Cardiac septum (tissue), 1 donor: ENCODE measurements at places on chromosomes 13 and 19.
A peak's percentile ranks its signal among the peaks of the same experiment; 100 is the strongest.

GRCh38 chr13:101757446-101758039, 305.1 kb downstream of the ITGBL1 start:
- no peak for DNase-seq

DNA sequence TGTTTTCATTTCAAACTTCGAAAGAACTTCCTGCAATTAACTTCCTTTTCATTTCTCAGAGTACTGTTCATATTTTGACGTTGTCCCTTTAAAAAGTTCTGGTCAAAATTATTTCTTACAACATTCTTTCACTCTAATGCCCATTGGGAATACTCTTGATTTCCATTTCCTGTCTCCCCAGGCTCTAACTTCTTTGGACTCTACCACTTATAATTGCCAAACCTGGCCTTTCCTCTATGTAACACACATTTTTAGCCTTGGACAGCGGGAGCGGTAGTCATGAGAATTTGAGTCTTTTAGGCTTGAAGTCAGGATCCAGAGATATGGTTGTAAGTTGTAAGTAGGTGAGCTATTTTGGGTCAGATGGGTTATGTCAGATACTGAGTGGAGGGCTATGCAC, 163.5 kb upstream of the SPRY2 start:
- no peak for DNase-seq

DNA sequence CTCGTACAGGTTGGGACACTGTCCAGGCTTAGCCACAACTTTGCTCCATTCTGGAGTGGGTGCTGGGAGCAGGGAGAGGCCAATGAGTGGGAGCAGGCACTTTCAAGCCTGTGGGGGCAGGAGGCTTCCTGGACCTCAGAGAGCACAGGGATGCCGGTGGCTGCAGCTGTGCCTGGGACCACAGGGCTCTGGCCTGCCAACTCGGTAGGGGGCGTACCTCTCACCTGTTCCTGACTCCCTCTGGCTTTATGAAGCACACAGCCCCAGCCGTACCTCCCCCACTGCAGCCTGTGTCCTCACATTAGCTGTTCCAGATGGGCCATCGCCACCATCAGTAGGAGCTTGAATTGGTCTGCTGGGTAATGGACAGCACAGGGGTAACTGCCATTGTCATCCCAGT, 278.7 kb upstream of the KLHL1 start:
- no peak for DNase-seq

- DNase-seq = no peak
These were observed 587 bp downstream of the B9D2 start for GRCh38 chr19:41363371-41363752.

DNA sequence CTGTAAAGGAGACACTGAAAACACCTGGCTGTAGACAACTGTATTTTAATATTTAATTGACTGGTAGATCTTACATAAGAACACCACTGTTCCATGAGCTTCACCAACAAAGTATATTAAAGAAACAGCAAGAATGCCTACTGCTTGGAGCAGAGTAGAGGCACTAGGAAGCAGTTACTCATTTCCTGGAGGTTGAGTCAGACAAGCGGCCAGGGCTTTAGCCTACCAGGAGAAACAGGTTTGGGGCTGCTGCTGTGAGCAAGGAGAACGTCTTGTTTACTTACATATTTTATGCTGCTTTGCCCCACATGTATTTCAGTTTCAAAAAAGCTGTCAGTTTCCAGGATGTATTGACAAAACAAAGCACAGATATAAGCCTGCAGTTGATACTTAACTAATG, 33.4 kb downstream of the ALG5 start:
- no peak for DNase-seq

GRCh38 chr19:42155796-42156195, 23.6 kb upstream of the POU2F2 start:
- no peak for DNase-seq

GRCh38 chr13:43880214-43880855, 631 bp downstream of the LACC1 start:
- no peak for DNase-seq

- DNase-seq = no peak
These were observed 715.9 kb upstream of the ATXN8OS start for GRCh38 chr13:69391756-69392155.

DNA sequence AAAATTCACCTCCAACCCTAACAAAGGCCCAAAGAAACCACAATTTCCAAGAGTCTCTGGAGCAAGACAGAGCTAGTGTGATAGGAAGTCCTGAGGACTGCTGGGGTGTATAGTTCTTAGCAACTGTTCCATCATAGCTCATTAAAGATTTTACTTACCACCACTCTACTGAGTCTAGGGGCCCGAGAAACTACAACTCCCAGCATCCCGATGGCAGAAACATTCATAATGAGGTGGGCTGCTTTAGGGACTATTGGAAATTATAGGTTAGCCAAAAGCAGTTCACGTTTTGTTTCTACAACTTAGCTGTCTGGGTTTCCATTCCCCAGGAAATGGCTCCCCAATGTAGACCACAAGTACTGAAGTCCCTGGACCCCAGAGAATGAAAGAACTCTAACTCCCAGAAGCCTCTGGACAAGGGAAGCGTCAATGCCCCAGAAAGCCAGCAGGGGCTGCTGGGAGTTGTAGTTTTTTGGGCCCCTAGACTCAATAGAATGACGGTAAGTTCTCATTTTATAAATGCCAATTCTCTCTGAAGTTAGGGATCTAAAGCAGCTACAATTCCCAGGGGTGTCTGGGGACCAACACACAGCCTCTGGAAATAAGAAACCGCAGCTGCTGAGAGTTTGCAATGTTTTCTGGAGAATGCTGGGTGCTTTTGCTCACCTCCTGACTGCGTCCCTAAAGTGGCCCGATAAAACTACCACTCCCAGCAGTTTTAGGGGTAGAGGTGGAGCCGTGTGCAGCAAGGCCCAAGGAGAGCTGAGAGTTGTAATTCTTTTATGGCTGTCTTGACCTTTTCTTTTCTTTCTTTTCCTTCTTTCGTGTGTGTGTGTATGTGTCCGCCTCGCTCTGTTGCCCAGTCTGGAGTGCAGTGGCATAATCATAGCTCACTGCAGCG, 11.1 kb downstream of the FTL start:
- no peak for DNase-seq

- DNase-seq = no peak
These were observed 876.5 kb downstream of the PCDH9 start for GRCh38 chr13:66353664-66354063.

- DNase-seq = peak; percentile 15
These were observed 651 bp downstream of the SERPINE3 start for GRCh38 chr13:51339952-51340732.

GRCh38 chr13:76833441-76833954, 52.7 kb downstream of the KCTD12 start:
- no peak for DNase-seq

DNA sequence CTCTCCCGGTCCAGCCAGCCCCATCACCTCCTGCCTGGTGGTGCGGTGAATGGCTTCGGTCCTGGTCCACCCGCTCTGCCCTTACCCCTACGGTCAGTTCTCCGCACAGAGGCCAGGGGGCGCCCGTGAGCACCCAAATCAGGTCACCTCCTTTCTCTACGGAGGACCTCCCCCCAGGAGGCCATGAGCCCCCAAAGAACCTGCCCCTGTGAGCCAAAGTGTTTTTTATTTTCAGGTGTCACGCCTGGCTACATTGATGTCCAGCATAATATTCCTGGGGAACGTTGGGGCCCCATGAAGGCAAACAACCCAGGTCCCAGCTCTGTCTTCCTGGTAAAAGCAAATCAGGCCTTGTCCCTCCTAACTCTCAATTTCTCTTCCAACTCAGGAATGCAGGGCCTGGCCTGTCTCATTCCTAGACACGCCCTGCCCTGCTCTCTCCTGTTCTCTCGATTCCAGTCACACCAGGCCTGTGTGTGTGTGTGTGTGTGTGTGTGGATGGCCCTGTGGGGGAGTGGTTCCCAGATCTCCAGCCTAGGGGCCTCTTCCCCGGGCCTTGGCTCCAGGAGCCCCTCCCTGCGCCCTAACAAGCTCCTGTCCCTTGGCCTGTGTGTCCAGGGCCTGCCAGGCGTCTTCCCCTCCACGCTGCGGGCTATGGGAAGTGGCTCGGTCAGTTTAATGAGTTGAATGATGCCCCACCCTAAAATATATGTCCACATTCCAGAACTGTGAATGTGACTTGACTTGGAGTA, 9.7 kb upstream of the GIPC1 start:
- no peak for DNase-seq

DNA sequence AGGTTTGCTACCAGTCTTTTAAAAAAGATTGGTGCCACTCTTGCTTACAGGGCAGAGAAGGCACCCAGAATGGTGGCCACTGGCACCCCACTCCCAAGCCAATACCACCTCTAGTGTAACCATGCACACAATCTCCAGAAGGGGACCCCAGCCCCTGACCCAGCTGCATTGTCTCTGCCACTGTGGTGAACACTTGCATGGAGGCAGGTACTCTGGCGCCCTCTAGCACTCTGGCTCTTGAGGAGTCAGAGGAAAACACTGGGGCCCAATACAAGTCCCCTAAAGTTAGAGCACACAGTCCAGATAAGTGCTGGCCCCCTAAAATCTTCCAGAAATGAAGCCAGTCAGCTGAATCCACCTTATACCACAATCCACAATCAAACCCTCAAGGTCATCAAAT, 6.0 kb downstream of the ERVV-1 start:
- DNase-seq = no peak

GRCh38 chr13:24664726-24665409, 15.3 kb upstream of the ATP12A start:
- no peak for DNase-seq

DNA sequence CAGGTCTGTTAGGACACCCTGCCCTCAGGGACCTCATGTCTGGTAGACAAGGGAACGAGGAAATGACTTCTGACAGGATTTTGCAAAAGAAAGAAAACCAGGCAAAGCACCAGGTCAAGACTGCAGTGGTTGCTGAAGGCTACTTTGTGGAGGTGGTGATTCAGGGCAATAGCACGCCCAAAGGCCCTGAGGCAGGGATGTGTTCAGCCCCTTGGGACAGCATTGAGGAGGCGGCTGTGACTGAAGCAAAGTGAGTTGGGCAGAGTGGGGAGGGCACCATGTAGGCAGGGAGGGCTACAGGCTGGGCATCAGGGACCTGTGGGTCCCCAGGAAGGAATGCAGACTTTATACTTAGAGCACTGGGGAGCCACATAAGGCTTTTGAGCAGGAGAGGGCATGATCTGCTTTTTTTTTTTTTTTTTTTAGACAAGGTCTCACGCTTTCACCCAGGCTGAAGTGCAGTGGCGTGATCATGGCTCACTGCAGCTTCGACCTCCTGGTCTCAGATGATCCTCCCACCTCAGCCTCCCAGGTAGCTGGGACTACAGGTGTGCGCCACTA, 10.8 kb upstream of the HOMER3 start:
- DNase-seq = no peak

GRCh38 chr19:33771384-33772101, 25.1 kb upstream of the KCTD15 start:
- DNase-seq = no peak

DNA sequence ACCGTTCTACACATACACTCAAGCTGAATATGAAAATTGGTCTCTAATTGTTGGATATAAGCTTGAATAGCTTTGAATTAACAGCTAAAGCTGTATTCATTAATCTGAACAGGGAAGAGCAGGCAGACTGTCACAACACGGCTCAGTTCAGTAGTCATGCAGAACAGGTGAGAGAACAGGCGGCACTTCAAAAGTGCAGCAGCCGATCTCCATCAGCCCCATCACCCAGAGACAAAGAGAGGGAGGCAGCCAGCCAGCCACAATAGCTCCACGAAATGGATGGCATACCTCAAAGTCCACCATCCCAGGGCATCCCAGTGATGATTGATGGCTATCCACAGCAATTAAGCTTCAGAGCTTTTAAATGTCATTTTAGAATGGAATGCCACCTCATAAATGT, 419.2 kb downstream of the OLFM4 start:
- DNase-seq = no peak

DNA sequence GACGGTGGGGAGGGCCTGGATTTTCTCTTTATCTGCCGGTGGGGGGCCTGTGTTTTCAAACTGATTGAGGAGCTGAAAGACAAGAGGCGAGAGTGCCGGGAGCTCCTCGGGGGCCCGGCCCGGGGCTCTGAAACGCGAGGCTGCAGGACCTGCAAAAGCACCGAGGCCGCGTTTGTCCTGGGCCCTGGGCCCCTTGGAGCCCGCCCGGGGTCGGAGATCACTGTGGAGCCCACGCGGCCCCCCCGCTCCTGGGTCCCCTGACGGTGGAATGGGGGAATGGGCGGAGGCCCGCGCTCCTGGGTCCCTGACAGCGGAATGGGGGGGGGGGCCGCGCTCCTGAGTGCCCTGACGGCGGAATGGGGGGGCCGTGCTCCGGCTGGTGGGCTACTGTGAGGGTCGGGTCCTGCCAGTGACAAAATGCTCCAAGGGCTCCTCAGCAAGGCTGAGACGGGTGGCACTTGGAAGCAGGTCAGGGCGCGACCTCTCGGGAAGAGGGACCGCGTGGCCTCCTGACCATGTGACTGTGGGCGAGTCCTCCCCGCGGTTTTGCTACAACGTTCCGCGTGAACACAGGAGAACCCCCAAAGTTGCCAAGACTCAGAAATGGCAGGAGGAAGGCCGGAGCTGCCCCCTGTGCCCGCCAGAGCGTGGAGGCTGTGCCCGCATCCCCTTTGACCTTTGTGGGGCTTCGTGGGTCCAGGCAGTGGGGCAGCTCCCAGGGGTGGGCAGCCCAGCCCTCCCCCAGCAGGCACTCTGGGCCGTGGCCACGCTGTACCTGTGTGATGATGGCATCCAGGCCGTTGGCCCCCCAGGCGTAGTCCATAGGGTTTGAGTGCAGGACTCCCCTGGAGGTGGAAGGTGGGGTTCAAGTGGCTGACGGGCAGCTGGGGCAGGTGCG, 9.5 kb downstream of the FGF22 start:
- no peak for DNase-seq

- DNase-seq = no peak
These were observed 39.4 kb downstream of the IER2 start for GRCh38 chr19:13189600-13189999.

- DNase-seq = no peak
These were observed 5.1 kb downstream of the CIC start for GRCh38 chr19:42274065-42274682.

DNA sequence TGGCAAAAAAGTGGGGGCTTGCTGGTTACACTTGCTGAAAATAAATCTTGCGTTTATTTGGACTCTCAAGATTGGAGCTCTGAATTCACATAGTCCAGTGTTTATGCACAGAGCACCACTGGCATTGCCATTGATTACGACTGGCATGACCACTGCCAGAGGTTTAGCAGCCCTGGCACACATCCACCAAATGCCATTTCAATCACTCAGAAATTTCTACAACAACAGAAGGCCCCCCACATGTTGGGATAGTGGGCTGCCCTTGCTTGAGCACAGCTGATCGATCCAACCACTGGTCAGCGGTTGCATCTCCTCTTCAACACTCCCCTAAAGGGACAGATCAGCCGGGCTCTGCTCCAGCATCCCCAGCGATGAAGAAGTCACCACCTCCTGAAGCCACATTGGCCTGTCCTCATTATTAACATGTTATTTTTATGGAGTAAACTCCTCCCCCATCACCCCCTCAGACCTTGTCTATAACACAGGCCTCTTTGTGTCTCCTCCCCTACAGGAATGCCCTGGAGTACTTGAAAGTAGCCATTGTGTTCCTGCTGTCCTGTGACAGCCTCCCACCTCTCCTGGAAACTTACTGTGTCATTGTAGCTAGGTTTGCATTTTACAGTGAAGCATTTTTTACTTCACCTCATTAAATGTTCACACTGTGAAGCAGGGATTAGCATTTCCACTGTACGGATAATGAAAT, 51.3 kb downstream of the CDADC1 start:
- no peak for DNase-seq
